T-helper 2 cell treated with Interferon-gamma antibody and Interleukin-4, amounts not matched to agents 5 μg/mL and 100 μg/mL, for 36 hours (primary cell): ENCODE measurements at places on chromosomes 3 and 15.

GRCh38 chr3:188559072-188559429, 405.1 kb downstream of the LPP start:
- no peak for DNase-seq

DNA sequence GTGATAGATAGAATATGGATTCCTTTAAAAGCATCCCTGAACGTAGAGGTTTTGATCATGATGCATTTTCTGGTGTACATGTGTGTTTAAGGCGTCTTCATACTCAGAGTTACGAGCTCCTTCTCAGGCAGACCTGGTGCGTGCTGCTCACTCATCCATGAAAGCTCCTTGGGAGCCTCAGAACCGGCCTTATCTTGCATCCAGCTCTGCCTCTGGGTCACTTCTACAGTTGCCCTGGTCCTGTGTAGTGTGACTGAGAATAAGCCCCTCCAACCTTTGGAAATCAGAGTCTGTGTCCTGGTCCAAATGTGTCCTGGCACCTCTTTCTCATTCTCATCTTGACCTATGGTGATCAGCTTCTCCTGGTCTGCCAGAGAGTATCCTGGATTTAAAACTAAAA, 17.3 kb upstream of the RARRES1 start:
- DNase-seq = no peak

- no peak for DNase-seq
Measured at GRCh38 chr3:150149651-150150051, 179.0 kb upstream of the PFN2 start.

GRCh38 chr3:64616953-64617352, 70.8 kb downstream of the ADAMTS9 start:
- no peak for DNase-seq

- DNase-seq = no peak
Measured at GRCh38 chr3:179702271-179702947, 49.6 kb downstream of the USP13 start.

- no peak for DNase-seq
Measured at GRCh38 chr3:176293276-176293675, 904.0 kb downstream of the TBL1XR1 start.

DNA sequence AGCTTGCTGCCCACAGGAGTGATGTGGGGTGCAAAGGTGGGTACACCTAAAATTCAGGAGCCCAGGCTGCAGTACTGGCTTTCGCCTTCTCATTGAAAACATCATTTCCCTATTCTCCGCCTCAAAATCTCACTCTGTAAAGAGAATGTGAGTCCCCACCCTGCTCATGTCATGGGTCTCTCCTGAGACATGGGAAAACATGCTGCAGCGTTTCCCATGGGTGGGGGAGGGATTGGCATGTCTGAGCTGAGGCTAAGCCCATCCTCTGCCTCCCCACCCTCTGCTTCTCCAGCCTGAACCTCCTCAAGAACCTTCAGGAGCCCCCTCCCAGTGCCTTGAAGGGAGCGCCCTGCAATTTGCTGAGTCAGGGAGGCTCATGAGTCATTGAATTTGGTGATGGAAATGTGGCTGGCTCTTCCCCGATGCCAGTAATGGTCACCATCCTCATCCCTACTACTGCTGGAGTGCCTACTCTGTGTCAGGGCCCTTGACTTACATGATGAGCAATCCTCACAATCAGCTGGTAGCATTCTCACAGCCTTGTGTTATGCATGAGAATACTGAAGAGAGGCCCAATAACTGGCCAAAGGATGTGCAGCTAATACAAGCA, 28.8 kb downstream of the WNT5A start:
- no peak for DNase-seq

- no peak for DNase-seq
Measured at GRCh38 chr3:195129072-195129643, 141.8 kb downstream of the XXYLT1 start.

DNA sequence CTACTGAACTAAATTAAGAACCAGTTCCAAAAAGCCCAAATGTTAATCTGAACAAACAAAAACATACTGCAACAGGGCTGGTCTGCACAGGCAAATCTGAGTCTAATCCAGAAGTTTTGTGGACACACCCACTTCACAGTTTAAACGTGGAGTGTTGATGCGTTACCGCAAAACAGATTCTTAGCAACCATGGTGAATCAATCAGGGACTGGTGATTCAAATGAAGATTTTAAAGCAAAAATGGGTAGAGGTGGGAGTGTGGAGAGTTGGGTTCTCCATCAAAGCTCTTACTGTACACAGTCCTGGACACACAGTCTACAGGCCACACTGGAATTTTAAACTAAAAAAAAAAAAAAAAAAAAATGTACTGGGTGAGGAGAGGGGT, 5.2 kb downstream of the ANXA2 start:
- DNase-seq = peak; percentile 76

GRCh38 chr3:70277304-70277703, 35.1 kb downstream of the MDFIC2 start:
- no peak for DNase-seq

- DNase-seq = no peak
Measured at GRCh38 chr3:119669906-119670570, 7.2 kb downstream of the COX17 start.

GRCh38 chr3:34387826-34388564, 589.6 kb downstream of the PDCD6IP start:
- no peak for DNase-seq

GRCh38 chr15:41940441-41940857, 31.9 kb downstream of the EHD4 start:
- DNase-seq = peak; percentile 55

GRCh38 chr15:73127302-73127936, 75.2 kb downstream of the NEO1 start:
- no peak for DNase-seq

DNA sequence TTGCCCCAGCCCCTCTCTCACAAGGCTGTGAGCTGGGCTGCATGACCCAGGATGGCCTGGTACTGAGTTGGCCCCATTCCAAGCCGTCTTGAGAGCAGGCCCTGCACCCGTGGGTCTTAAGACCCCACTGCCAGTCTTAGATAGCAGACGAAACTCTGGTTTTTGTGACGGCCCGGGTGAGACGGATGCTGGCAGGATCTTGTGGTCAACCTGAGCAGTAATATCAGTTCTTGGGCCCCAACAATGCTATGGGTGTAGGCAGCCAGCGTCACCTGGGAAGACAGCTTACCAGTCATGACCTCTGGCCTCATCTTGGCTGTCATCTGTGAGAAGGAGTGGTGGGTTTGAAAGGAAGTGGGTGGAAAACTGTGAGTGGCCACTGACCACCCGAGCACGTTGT, 305.8 kb downstream of the ARRDC4 start:
- DNase-seq = no peak

GRCh38 chr15:74375303-74375693, 7.9 kb upstream of the CYP11A1 start:
- peak; percentile 73 for DNase-seq

DNA sequence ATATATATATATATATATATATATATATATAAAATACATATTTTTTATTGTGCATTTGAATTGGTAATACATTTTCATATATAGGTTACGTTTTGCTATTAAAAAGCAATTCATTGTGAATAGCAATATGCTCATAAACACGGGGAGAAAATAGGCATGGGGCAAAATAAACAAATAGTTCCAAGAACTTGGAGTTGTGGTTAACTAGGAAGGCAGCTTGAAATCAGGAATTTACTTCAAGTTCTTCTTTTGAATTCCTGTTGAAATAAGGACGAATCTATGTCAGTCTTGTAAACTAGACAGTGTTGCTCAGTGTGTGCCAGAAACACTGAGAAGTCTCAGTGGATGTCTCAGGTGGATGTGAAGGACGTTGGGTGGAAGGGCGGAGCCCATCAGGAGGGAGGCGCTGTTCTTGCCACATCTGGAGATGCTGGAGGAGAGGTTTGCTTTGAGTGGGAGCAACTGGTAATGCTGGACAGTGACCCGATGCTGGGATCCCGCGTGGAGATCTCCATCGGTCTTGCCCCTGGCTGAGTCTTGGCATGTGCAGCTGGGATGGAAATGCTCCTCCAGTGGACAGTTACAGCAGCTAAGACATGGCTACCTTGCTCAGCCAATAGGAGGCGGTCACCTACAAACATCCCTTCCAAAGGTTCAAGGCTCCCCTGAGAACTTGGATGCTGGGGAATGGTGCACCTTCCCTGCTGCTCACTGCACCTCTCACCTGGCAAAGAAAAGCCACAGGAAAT, 2.5 kb downstream of the IL16 start:
- DNase-seq = no peak

DNA sequence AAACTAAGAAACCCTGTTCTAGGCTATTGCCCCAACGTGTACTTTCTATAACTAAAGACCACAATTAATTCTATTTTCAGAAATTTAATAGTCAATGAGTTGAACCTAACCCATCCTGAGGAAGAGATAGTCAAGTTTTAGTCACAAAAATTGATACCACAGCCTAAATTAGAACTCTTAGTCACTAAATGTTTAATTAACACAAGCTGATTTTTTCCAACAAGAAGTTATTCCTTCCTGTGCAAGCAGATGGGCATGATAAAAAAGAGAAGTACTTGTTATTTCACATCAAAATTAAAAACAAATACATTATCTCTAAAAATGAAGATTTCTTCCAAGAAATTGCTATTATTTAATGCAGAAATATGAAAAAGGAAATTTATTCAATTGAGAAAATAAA, 38.4 kb upstream of the TERB2 start:
- no peak for DNase-seq

DNA sequence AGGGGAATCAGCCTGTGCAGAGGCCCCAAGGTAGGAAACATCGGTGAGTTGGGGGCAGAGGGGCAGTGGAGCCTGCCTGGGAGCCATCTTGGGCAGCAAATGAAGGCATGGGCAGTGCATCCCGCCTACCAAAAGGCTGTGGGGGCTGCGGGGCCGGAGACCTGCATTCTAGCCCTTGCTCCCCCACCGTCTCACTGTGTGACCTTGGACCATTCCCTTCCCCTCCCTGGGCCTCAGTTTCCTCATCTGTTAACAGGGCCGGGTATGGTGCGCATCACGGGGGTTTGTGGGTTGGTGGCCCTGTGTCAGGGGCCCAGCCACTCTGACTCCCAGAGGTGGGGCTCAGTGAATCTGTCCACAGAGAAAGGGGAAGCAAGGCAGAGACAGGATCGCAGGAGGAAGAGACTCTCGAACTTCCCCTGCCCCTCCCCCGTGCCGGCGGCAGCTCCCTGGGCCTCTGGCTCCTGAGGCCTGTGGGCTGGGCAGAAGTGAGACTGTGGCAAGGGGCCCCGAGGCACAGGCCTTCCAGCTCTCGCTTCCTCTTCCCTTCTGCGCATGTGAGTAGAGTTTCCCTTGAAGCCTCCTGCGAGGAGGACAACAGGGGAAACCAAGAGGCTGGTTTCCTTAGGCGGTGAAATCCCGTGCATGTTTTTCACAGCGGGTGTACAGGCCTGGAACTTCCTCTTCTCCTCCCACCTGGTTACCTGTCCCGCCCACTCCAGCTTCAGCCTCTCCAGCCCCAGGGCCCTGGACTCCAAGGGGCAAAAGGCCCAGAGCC, 42.9 kb downstream of the IDH2 start:
- DNase-seq = peak; percentile 86

DNA sequence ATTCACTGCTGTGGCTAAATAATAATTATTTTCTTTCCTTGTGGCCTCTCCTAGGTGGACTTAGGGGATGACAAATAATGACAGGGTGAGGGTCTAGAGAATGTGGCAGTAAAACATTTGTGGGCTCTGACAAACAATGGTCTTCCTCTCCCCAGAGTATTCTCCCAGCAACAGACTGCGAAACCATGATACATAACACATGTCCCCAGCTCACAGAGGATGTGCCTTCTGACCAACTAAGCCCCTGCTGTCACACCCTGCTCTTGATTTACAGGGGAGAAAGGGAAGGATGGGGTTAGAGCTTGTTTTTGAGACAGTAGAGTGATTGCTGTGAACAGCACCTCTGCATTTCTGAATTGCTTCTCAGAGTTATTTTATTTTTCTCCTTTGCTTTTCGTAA, 116.6 kb upstream of the CTDSPL start:
- DNase-seq = no peak
